Activated CD4-positive, alpha-beta T cell treated with anti-CD3 and anti-CD28 coated beads for 24 hours (primary cell): ENCODE measurements at places on chromosomes 11 and 22.

DNA sequence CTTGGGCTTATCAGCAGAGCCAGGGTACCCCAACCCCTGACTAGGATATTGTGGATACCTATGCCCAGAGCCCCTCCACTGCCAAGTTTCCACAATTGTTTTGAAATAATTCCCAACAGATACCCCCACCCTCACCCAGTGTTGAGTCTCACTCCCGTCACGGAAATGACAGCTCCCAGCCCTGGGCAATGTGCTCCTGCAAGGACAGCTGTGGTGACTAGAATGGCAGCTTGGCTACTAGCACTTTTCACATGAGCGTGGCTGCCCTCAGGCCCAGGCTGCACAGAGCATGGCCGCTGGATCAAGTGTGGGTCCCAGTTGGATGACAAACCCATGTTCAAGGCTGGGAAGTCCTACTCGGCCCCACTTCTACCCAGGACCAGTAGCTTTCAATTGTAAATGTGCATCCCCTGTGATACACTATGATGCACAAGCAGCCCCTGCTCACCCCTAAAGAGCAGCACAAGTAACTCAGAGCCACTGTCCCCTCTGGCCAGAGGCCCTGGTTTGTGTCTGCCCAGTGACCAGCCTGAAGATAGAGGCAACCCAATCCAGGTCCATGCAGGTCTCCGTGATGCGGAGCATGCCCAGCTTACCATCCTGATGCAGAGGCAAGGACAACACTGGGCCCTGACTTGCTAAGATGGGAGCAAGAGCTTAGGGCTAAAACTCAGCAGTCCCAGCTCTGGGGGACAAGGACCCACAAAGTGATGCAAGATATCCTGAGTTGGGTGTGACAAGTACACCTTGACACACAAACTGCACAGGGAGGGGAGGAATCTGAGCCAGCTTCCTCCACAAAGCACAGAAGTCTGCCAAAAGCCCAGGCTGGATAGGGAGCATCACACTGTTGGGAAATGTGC lies 13.2 kb downstream of the KCNQ1OT1 start:
- no peak for DNase-seq

GRCh38 chr11:65274735-65275682 lies 13.2 kb downstream of the POLA2 start:
- DNase-seq = no peak

DNA sequence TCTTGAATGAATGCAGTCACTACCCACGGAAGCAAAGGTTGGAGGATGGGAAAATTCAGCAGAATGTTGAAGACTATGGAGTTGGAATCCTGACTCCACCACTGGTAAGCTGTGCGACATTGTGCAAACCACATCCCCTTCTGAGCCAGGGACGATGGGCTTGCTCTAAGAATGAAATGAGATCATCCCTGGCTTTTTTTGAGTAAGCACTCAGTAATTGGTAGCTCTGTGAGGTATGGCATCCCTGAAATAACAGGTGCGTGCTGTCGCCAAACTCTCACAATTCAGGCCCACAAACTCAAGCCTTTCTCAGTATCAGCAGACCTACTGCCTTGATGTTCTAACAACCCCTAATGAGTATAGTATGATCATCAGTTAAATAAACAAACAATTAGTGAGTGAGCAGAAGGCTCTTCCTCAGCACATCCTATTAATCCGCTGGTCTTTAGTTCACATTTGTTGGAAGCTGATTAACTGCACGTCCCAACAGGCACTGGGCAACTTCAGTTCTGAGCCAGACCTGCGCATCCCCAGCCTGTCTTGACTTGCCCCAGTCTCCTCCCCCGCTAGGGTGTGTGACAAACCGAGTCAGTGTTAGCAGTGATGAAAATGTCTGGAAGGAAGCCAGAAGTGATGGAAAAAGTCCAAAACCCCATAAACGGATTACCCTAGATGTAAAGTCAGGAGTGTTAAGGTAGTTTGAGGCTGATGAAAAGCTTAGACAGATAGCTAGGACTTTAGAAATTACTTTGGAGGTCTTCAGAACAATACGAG lies 235.5 kb downstream of the GRIK4 start:
- no peak for DNase-seq

- DNase-seq = no peak
These were observed 220.3 kb downstream of the ADAMTS15 start for GRCh38 chr11:130668751-130669150.

DNA sequence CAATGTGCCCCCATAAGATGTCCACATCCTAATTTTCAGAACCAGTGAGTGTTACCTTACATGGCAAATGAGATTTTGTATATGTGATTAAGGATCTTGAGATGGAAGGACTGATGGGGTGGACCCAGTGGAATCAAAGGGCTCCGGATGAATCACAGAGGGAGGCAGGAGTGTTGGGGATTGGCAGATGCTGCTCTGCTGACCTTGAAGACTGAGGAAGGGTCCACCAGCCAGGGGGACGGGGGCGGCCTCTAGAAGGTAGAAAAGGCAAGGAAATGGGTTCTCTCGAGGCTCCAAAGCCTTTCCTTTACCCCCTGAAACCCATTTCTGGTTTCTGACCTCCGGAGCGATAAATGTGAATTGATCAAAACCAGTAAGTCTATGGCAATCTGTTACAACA lies 18.8 kb downstream of the TMEM218 start:
- no peak for DNase-seq

DNA sequence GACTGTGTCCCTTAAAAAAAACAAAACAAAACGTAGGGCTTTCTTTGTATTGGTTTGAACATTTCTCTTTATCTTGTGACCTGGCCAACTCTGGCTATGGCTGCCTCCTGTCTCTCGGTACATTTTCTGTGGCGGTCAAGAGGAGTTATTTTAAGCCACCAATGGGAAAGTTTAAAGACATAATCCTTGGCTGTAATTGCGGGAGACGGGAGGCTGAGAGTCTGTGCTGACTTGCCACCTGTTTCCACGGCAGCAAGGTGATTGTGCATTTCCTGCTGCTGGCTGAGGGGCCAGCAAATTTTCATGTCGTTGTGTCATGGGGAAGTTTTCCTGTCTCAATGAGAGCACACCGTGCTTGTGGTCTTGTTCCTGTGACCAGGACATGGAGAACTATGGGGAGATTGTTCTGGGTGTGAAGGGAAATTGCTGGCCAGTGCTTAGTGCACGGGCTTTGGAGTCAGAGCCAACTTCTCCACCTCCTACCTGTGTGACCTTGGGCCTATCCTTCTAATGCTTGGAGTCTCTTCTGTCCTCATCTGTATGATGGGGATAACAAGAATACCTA lies 11.0 kb downstream of the PTPRJ start:
- no peak for DNase-seq

- no peak for DNase-seq
These were observed 98.8 kb downstream of the SGSM3 start for GRCh38 chr22:40469181-40469580.

DNA sequence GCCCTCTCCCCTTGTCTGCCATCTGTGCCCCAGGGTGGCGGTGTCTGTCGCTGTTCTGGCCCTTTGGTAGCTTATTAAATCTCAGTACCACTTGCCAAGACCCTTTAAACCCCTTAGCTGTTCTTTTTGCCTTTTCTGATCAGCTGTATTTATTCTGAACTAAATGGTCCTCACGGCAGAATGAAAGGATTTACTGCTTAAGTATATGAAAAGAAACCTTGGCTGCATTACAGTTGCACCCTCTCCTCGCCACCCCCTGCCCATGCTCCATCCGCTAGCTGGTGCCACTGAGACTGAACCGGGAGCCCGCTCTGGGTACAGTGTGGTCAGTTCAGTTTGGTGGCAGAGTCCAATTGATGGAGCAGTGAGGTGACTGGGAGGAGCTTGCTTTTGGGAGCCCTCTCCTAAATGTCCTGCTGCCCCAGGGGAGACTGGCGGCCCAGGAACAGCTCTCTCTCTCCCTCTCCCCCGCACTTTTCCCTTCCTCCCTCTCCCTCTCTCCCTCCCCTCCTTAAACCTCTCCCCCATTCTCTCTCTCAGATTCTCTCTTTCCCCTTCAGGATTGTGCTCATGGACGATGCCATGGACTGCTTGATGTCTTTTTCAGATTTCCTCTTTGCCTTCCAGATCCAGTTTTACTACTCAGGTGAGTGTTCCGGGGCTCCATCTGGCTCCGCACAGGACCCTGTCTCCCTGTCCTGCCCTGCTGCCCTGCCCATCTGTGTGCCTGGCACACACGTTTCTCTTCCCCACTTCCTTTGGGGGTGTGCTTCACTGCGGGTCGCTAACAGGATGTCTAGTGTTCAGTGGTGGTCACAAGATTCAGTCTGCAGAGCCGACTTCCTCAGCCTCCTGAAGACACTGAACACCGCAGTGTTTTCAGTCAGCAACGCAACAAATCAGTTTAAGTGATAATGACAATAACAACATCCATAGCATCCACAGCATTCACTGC lies 21.8 kb downstream of the ARFGAP2 start:
- DNase-seq = no peak
